GM03348 (cell line): ENCODE measurements at places on chromosomes 7 and 10.

GRCh38 chr10:100838986-100839385, 73.8 kb upstream of the SLF2 start:
- no peak for DNase-seq

DNA sequence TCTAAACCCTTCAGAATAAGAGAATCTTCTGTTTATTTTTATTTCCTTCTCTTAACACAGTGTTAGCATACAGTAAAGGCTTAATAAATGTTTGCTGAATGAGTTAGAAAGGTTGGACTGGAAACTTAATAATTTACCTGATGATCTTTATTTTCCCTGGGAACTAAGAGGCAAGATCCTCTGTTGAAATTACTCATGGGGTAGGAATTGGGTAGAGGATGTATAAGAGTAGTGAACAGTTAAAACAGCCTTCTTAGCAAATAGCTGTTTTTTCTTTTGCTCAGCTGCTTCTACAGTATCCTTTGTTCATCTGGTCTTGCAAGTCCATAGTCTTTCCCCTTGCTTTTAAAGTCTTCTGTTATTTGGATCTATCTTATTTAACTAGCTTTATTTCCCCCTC, 80.0 kb downstream of the AKAP9 start:
- no peak for DNase-seq

DNA sequence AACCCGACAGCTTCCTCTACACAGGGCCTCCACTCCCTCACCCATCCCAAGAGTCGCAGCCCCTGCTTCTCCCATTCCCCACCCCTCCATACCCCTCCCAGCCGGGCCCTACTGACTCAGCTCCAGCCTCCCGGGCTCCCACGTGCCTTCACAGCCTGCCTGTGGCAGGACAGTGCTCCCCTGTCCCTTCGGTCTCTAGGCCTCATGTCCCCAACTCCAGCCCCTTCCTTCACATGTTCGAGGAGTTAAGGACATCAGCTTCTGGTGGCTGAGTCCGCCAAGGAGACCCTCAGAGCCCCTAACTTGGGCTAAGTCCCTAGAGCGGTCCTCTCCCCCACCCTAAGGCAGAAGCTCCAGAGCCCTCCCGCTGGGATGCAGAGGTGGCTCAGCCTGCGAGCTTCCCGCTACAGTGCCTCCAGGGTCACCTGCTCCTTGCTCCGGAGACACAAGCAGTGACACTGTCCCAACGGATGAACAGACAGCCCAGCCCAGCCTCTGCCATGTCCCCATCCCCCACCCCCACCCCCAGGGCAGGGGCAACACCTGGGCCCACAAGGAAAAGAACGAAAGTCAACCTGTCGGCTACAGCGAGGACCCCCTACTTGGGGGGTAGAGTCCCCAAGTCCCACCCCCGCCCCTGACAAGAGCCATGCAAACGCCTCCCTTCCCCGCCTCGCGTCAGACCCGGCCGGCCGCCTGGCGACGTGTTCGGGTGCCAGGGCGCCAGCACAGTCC, 716 bp downstream of the SMARCD3 start:
- peak; percentile 56 for DNase-seq

- no peak for DNase-seq
These were observed 75.7 kb upstream of the NANOS1 start for GRCh38 chr10:118953598-118954393.

- DNase-seq: no peak
These were observed 411.6 kb downstream of the PARD3 start for GRCh38 chr10:34403512-34403911.

GRCh38 chr7:99461221-99461620, 4.7 kb downstream of the ATP5MF start:
- DNase-seq: no peak

DNA sequence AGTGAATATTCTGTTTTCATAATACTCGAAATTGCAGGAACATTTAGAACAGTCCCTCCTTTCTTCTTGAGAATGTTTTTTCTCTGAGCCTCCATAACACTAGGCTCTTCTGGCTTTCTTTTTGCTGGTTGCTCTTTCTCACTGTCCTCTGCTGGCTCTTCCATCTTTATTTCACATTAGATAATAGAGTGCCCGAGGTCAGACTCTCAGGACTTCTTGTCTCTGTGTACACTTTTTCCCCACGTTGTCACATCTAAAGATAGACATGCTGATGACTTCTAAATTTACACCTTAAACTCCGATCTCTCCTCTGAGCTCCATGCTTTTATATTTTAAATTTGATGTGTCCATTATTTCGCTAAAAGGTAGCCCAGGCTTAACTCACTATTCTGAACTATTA, 15.4 kb upstream of the LRRN3 start:
- DNase-seq: no peak

DNA sequence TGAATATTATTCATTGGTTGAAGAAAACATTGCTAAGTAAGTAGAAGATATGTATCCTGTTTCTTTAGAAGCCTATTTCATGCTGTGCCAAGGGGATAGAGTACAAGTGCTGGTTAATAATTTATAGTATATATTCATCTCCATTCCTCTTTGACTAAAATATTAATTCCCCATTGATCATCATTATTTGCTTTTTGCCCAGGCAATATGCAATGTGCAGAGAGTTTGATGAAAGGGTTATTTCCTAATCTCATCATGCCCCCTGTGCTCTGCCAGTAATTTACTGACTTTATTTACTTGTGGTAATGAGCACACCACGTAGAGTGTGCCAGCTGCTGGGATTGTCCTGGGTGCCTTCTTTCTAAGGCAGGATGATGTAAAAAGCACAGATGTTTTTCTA, 180.9 kb downstream of the REEP3 start:
- DNase-seq: no peak

GRCh38 chr10:63064706-63065105, 68.4 kb upstream of the NRBF2 start:
- no peak for DNase-seq

- no peak for DNase-seq
These were observed 178.5 kb downstream of the ARID5B start for GRCh38 chr10:62079885-62080559.

DNA sequence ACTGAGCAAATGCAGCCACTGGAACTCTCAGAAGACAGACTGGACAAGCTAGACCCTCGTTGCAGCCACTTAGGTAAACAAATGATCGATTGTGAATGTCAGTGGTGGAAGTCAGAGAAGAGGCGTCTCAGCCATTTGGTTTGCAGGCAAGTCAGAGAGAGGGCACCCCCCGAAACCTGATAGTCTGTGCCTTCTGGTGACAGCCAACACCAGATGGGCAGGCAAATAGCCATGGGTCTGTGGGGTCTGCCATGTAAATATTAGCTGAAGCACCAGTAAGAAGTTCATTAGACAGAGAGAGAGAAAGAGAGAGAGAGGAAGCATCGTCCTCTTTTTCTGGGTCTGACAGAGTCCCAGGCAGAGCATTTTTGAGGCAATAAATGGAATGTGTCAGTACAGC, 5.4 kb downstream of the PPP1R17 start:
- no peak for DNase-seq

GRCh38 chr10:89440226-89441009, 26.1 kb downstream of the IFIT5 start:
- no peak for DNase-seq

- no peak for DNase-seq
These were observed 27.3 kb downstream of the RAB18 start for GRCh38 chr10:27531336-27531847.

DNA sequence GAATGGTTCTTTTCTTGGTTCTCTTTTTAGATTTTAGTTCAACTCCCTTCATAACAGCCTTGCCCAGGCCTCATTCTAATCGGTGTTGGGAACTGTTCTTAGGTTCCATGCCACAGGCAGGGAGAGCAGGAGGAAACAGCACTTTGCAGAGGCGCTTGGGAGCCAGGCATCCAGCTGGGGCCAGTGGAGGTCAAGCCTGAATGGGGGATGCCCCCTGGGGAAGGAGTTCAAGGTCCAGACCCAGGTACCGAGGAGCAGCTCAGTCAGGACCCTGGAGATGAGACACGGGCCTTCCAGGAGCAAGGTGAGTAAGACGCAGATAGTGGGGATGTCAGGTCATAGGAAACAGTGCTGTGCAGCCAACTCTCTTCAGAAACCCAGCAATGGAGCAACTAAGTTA, 4.5 kb downstream of the ZSCAN25 start:
- no peak for DNase-seq

- peak; percentile 37 for DNase-seq
These were observed 1.6 kb downstream of the FAM133B start for GRCh38 chr7:92588561-92588960.

DNA sequence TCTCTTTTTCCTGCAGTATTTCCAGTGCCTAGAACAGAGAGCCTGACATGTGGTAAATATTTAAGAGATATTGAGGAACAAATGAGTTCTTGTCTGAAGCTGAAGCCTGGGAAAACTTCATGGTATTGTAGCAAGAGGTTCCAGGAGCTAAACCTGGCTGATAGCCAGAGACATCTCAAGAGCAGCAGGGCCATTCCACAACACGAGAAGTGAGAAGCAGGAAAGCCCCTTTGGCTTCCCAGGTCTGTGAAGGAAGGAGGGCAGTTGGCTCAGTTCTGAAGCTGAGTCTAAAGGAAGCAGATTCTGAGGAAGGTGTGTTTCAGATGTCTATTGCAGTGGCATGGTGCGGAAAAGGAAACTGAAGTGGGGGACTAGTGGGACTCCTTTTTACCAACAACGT, 63.8 kb upstream of the FAM204A start:
- no peak for DNase-seq

DNA sequence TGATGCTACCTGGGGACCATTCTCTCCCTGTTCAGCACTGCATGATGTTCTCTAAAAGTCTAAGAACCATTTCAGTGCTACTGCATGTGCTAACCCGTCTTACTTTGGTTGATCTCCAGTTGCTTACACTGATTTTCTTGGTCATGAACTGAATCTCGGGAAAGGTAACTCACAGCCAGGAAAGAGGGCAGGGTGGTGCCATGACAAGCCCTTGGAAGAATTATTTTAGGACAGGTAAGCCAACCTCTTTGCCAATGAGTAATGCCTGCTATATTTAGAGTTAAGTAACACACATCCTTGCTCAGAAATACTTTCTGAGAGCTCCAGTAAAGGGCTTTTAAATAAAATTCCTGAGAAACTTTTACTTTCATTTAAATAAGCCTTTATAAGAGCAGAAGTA, 126.7 kb downstream of the ARL4A start:
- no peak for DNase-seq

GRCh38 chr10:15321431-15322341, 49.4 kb downstream of the FAM171A1 start:
- DNase-seq: peak; percentile 47

DNA sequence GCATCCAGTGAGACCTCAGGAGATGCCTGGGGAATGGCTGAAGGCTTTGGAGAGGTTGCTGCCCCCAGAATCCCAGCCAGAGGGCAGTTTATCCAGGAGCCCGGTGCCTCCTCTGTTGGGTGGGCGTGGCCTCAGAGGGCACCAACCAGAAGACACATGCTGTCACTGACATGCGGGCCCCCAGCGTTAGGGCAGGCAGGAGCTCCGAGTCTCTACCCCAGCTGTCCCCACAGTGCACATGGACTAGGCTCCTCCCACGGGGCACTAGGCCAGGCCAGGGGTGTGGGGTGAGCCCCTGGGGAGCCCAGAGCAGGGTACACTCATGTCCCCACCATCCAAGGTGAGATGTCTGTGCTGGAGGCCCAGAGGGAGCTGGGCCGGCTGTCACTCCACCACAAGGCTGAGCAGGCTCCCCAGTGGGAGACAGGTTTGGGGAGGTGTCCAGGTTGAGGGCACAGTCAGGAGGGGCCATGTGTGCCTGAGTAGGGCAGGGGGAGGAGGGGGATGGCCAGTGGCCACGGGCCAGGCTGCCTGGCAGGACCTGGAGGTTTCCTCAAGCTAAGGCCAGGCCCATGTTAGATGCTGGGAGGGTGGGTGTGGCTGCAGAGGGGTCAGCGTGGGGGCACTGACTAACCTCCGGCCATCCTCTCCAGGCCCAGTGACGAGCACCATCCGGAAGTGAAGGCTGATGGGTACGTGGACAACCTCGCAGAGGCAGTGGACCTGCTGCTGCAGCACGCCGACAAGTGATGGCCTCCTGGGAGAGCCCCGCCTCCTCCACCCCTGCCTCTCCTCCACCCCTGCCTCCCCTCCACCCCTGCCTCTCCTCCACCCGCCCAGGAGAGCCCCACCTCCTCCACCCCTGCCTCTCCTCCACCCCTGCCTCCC, 131.3 kb downstream of the FAM53B start:
- DNase-seq: no peak

GRCh38 chr7:98474558-98474957, 73.7 kb upstream of the BAIAP2L1 start:
- DNase-seq: no peak

GRCh38 chr10:3206511-3207157, 34.1 kb upstream of the PITRM1 start:
- DNase-seq: peak; percentile 55

- DNase-seq: peak; percentile 50
These were observed 336.8 kb upstream of the IGFBP3 start for GRCh38 chr7:46257761-46258448.

- DNase-seq: no peak
These were observed 236.7 kb downstream of the DIP2C start for GRCh38 chr10:452512-453426.

DNA sequence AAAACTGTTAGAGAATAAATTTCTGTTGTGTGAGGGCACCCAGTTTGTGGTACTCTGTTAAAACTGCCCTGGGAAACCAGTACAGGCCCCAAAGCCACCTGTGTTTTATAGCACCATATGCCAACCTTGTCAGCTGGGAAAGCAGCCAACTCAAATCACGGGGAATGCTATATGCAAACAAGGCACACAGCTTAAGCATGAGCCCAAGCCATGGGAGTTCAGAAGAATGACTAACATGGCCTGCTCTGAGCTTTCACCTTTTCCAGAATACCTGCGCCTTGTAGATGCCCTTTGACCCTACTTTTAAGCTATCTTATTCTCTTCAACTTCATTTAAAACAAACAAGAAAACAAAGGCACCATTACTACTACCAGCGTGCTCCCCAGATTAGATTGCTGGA, 5.5 kb upstream of the SLC25A13 start:
- DNase-seq: no peak

- DNase-seq: no peak
These were observed 1.2 kb downstream of the KLF6 start for GRCh38 chr10:3783682-3784432.

GRCh38 chr7:37765421-37765829, 81.9 kb downstream of the GPR141 start:
- DNase-seq: no peak

- DNase-seq: no peak
These were observed 361.8 kb downstream of the IPMK start for GRCh38 chr10:57905861-57906260.

DNA sequence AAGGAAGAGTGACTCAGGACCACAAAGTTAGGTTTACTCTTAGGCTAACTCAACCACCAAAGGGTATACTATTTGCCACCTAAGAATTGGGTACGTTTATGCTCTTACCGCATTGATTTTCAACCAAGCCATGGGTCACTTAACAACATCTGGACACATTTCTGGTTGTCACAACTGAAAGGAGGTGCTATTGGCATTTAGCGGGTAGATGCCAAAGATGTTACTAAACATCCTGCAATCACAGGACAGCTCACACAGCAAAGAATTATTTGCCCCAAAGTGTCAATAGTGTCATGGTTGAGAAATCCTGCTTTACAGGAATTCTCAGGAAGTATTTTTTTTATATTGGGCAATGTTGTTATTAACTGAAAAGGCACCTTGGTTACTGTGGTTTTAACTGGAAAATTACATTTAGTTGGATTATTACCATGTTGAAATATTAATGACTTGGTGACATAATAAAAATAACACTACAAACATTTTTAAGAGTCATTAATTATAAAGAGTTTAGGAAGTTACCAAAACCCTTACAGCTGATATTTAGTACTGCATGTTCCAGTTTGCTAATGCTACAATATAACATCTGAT, 185.0 kb upstream of the TMEM196 start:
- DNase-seq: peak; percentile 64
